ENCODE measurements at places on chromosomes 12 and 14.

DNA sequence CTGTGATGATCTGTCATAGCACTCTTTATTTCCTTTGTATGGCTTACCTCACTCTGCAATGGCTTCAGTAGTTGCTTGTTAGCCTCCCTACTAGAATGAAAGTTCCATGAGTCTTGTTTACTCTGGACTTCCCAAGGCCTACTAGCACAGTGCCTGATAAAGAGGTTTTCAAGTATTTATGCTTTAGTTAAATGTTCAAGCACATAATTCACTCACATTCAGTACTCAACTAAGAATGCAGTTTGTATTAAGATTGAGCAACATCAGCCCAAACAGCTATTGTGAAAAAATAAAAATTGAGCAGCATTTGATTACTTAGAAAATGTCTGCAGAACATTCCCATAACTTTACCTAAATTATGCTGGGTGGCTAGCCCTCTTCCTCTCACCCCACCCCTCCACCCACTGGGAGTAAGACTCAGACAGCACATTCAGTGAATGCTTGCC, 158.9 kb upstream of the AMIGO2 start:
- no peak for DNase-seq

DNA sequence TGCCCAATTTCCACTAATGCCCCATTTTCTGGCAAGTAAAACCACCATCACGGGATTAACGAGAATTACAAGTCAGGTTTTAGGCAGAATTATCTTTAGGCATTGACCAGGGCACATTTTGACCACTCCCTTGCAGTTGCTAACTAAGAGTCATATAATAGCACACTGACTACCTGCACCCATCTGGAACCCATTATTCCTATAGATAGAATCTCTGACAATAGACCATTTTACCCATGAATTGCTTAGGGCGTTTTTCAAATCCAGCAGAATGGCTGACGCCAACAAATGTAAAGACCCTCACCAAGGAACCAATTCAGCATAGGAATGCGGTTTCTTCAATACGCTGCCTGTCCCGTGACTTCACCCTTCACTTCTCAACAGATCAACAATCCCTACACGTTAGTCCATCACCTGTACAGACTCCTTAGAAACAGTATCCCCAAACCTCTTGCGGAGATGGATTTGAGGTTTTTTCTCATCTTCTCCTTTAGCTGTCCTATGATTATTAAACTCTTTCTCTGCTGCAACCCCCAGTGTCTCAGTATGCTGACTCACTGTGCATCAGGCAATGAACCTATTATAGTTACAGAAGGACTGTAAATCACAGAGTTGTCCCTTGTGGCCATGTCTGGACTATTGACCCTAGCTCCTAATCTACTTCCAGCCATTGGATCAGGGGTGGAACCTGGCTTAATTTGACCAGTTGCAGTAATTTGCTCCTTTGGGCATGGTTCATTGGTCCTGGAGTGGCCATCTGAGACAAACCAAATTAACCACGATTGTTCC, 177.3 kb upstream of the PLXNC1 start:
- DNase-seq: no peak

DNA sequence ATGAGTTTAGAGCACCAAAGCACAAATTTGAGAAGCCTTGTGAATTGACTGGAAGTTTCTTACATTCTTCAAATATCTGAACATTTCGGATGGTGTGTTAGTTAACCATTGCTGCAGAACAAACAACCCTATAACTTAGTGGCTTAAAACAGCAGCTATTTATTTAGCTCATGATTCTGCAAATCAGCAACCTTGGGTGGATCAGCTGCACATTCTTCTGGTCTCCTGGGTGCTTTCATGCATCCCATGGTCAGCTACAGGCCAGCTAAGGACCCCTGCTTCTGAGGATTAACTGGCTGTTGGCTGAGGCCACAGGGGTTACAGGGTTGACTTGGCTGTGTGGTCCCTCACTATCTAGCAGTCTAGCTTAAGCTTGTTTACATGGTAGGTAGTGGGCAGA, 114.0 kb upstream of the HIF1A start:
- no peak for DNase-seq

- DNase-seq: no peak
These were observed 9.5 kb downstream of the PHETA1 start for GRCh38 chr12:111359231-111359913.

DNA sequence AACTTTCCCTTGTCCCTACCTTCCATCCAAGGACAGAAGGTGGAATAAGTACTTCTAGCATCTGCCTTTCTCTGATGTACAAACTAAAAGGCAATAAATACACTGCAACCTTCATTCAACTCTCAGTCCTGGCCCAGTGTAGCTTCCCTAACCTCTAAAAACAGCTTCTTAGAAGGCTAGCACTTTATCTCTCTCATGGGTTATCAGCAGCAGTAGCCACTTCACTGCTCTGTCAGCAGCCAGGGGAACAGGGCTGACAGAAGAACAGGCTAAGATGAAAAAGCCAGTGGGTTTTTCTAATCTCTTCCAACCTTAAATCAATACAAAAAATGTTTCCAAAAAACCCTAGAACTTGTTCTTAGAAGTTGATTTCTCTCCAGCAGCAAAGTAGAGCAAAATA, 13.2 kb downstream of the BAZ2A start:
- DNase-seq: no peak

- no peak for DNase-seq
These were observed 27.1 kb downstream of the ATG14 start for GRCh38 chr14:55384536-55384935.
